Coronary artery (tissue), 2 donors: ENCODE measurements at places on chromosomes 12 and 14.

DNA sequence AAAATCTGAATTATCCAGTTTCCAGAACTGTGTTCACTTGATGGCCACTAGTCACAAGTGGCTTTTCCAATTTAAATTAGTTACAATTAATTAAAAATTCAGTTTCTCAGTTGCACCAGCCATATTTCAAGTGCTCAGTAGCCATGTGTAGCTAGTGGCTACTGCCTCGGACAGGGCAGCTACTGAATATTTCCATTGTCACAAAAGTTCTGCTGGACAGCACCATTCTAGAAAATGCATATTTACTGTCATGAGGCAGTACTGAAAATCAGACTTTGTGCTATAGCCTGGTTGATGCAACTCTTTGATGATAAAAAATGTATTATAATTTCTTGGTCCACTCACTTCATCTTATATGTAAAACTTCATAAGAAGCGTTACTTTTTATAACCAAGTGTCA lies 11.5 kb upstream of the OVCH1 start:
- DNase-seq = no peak

GRCh38 chr12:12542964-12543363 lies 19.7 kb downstream of the DUSP16 start:
- no peak for DNase-seq

DNA sequence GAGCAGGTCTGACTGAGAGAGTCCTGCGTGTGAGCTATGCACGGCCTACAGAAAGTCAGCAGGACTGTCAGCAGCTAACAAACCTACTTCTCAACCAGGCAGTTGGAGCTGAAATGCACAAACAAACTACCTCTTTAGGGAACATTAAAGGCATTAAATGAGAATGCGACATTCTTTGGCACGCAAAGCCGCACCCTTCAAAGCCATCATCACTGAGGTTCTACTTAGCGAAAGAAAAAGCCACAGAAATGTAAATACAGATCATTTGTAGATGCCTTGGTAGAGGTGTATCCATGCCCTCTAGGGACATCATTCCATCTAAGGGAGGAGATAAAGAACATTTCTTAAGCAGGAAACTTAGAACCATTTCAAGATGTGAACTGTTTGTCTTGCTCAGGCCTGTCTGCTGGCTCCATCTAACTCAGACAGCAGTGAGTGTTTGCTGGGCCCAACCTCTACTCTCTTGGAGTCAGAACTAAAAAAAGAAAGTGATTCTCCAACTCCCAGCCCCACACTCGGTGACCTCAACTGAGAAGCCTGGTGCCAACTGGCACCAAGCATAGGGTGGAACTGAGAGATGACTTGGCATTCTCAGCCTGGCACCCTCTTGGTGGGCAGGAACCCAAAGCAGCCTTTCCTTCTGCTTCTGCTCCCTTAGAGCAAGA lies 63.5 kb upstream of the MBIP start:
- DNase-seq = peak; percentile 81

DNA sequence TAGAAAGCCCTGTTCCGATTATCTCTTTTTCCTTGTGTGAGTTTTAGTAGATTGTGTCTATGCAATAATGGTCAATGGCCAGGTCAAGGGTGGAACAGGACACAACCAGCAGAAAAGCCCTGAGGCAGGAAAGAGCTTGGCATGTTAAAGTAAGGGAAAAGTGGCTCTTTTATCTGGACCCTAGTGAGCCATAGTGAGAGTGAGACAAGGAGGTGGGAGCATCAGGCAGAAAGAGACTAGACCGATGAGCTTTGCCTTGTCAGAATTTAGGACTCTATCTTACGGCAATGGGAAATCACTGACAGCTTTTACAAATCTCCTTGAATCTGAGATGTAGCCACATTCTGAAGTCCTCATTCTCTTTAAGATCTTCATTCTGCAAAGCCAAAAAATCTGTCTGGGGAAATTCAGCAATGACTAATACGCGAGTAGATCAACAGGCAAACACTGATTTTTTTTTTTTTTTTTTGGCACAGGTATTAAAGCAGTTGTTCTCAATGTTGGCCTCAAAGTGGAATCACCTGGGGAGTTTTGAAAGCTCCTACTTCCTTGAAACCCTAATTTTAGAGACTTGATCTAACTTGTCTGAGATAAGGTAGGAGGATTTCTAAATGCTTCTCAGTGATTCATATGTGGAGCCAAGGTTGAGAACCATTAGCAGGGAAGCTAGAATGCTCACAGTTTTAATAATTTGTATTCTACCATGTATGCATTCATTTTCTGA lies 33.9 kb downstream of the TMEM19 start:
- no peak for DNase-seq

DNA sequence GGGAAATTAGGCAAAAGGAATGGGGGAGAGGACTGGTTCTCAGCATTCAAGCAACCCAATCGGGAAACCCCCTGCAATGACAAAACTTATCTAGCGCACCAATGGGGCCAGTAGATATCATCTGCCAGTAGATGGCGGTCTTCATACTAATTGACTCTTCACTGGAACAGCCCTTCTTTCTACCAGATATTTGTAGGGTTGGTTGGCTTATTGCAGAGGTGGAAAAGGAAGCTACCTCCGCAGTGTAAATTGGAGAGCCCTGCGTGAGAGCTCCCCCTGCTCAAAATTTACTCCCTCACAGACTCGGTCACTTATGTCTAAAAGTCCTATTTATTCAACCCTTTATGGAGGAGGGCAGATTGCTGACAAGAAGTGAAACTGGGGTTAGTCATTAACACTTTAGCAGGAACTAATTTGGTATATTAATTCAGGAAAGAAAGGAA lies 166.1 kb upstream of the CCND2 start:
- DNase-seq = no peak

- DNase-seq = no peak
Measured at GRCh38 chr14:37622231-37622923, 26.9 kb downstream of the TTC6 start.

- DNase-seq = no peak
Measured at GRCh38 chr14:61438860-61439765, 117.7 kb downstream of the PRKCH start.

GRCh38 chr14:47278233-47278842 lies 397.1 kb downstream of the MDGA2 start:
- DNase-seq = no peak

GRCh38 chr14:36207500-36207899 lies 31.0 kb upstream of the PTCSC3 start:
- no peak for DNase-seq

DNA sequence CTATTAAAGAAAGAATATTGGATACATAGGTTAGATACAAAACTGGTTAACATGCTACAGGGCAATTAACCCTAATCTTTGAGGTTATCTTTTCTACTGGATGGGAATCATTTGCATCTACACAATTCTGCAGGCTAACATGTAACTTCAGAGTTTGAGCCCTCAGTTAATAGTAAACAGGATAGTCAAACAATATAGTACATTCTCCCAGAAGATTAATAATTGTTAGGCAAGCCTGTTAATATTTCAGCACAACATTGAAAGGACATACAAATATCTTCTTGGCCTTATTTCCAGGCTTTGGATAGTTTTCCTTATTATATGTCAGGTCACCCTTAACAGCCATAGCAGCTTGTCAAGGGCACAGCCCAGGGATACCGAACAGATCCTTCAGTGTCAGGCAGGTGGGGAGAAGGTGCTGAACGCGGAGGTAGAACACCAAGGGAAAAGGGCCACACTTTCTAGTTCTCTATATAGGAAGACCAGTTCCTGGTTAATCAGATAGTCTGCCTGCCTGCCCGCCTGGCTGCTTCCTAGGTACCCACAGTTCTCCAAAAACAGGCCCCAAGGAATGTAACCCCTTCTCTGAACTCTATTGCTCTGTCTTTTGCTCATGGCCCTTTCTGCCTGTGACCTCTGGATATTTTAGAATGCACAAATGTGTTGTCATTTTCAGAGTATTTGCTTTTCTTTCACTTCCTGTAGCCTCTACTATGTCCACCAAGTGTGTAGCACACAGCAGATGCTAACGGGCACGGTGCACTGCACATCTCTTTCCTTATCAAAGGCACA lies 256.0 kb downstream of the PCNX1 start:
- no peak for DNase-seq

- DNase-seq = no peak
Measured at GRCh38 chr12:112096070-112096469, 12.5 kb downstream of the NAA25 start.

DNA sequence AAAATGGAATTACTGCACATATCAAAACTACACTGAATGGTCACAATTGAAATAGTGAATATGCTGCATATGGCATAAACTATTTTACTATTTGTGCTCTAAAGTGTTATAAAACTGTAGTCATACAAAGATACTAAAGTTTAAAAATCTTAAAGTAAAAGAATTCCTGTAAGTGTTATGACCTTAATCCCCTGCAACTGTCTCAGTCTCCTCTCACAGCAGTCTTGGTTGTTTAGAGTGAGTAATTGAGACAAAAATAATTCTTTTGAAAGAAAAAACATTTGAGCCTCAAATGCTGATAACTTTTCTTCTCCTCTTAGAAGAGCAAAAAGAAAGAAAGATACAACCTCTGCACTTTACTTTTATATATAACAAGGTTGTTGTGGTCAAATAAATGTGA lies 99.9 kb downstream of the SYT1 start:
- DNase-seq = no peak

- DNase-seq = no peak
Measured at GRCh38 chr14:25086821-25087396, 37.0 kb upstream of the STXBP6 start.

DNA sequence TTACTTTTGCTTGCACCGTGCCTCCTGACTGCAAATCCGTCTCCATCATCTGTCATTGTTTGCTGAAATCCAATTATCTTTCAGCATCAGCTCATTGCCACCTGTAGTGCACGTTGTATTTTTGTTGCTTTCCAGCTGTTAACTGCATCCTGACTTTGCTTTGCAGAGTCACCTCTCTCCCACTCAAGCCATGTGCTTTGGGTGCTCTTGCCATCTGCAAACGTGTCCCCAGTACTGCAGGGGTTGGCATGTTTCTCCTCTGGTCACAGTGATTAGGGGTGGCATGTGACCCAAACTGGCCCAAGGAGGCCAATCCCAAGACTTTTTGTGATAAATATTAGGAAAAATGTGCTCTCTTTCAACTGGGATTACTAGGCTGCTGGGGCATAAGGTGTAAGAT lies 10.5 kb upstream of the TMED2 start:
- no peak for DNase-seq

GRCh38 chr12:88725592-88726143 lies 145.4 kb upstream of the KITLG start:
- DNase-seq = no peak

DNA sequence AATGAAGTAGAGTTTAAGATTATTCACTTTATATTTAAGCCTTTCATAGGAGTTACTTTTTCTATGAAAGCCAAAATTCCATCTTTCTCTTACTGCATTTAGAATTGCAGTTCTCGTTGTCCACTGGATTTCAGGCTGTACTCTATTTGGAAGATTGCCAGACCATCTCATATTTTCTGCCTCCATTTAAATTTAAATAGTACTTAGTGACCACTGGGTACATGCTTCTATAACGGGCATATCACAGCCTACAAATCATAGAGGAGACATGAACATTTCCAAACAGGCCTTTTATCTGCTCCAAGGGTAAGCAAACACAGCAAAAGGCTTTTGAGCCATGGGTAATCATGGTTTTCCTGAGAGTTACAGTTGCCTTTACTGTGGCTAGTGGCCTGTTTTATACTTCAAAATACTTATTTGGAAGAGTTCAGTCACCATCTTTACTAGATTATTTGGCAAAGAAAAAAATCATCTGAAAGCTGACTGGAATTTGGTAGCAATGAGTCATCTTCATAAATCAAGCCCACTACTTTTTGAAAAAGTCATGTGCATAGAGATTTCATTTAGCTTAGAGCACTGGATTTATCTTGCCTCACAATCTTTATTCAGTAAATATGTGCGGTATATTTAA lies 15.7 kb downstream of the ANO6 start:
- DNase-seq = no peak

- no peak for DNase-seq
Measured at GRCh38 chr14:99560922-99561683, 42.9 kb downstream of the CCDC85C start.

- DNase-seq = no peak
Measured at GRCh38 chr12:64813723-64814122, 10.7 kb upstream of the TBC1D30 start.

- no peak for DNase-seq
Measured at GRCh38 chr12:13594731-13595514, 386.5 kb downstream of the GRIN2B start.

GRCh38 chr12:93180566-93180965 lies 197.2 kb upstream of the NUDT4 start:
- DNase-seq = no peak

DNA sequence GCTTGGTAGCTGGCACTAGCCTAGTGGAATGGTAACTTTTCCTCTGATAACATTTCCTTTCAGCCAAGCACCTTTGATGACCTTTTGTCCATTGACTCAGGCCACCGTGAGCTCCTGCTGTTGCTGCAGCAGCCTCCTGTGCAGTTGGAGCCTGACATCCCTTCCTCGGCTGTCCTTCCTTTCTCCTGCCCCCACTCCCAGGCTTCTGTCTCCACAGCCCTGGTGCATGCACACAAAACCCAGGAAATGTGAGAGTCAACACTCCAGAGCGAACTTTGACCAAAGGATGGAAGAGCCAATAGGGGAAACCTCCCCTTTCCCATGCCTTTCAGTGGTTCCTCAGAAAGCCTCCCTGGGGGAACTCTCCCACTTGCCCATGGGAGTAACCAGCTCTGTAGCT lies 115.0 kb downstream of the TMEM260 start:
- DNase-seq = no peak
